WTC11 (cell line): ENCODE measurements at places on chromosomes 16 and 17.

DNA sequence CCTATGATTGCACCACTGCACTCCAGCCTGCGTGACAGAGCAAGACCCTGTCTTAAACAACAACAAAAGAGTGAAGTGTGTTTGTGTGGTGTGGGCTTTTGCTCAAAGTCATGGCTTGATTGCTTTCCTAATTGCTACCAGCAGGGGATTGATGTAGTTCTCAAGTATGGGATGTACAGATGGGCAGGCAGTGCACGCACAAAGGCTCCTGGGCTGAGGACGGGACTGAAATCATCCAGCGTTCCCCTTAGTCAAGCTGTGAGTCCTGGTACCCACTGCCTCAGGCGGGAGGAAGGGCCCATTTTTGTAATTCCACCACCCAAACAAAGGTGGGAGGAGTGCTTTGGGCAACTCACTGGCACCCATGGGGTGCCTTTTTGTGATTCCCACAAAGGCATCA is 47.3 kb downstream of the GDE1 start:
- no peak for DNase-seq

DNA sequence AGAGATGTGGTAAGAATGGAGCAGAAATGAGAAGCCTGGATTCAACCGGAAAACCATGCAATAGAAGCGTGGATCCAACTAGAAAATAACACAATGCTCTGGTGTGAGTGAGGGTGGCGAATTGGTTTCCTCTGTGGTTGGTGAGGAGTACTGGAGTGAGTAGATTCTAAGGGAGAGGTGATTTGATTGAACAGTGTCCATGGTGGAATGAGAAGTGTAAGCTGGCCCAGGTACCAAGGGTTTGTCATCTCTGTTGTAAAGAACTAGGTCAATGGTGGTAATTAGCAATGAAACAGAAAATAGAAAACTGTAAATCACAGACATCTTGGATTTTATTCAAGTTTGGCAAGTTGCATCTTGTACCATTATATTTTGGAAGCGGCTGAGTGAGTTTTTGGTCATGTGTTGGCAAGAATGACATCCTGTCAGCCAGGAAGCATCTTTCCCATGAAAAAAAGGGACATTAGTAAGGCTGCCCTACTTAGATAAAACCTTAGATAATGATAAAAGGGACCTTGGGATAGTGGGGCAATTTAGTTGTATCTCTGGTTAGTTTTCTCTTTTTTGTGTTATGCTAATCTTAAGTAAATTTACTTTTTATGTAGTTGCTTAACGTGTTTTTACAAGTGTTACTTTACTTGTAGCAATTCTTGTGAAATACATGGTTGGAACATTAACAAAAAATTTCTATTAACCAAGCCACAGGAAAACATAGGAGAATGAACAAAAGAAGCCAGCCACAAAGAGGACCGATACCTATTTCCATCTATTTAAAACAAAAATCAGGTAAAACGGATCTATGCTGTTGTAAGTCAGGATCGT is 20.9 kb downstream of the HSD17B2 start:
- DNase-seq: no peak

- DNase-seq: peak; percentile 5
Measured at GRCh38 chr16:84482001-84482891, 22.2 kb downstream of the MEAK7 start.

- DNase-seq: no peak
Measured at GRCh38 chr17:9894231-9894630, 10.8 kb downstream of the RCVRN start.

DNA sequence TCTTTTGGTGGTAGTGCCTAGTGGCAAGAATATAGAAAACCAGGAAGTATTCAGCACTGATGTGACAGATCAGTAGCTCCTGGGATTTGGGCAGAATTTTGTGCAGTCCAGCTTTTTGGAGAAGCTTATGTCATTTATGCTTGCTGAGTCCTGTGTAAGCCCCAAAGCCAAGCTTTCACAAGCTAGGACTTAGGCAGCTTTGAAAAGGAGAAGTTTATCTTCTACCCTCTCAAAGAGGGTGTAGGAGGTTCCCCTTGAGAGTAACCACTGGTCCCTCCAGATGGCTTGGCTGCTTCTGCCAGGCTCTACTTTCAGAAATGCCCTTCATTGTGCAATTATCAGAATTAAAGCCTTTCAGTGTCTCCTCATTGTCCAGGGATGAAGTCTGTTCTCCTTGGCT is 78.8 kb downstream of the CES1 start:
- DNase-seq: no peak

DNA sequence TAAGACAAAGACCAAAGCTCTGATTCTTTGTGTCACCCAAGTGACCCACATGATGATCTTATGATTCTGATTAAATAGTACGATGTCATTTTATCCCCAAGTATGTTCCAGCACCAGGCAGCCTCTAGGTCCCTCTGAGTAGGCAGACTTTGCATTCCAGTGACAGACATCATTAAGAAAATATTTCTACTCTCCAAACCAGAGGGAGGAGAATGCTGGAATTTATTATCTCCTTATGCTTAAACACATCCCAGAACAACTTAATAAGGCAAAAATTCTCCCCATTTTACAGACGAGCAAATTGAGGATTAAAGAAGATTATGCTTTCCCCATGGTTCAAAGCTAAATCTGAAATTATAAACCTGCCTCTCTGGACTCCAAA is 192.8 kb upstream of the CDH11 start:
- no peak for DNase-seq

- peak; percentile 23 for DNase-seq
Measured at GRCh38 chr17:77085926-77086432, 54.8 kb upstream of the SEC14L1 start.

- no peak for DNase-seq
Measured at GRCh38 chr17:48559840-48560817, 15.2 kb upstream of the HOXB2 start.

DNA sequence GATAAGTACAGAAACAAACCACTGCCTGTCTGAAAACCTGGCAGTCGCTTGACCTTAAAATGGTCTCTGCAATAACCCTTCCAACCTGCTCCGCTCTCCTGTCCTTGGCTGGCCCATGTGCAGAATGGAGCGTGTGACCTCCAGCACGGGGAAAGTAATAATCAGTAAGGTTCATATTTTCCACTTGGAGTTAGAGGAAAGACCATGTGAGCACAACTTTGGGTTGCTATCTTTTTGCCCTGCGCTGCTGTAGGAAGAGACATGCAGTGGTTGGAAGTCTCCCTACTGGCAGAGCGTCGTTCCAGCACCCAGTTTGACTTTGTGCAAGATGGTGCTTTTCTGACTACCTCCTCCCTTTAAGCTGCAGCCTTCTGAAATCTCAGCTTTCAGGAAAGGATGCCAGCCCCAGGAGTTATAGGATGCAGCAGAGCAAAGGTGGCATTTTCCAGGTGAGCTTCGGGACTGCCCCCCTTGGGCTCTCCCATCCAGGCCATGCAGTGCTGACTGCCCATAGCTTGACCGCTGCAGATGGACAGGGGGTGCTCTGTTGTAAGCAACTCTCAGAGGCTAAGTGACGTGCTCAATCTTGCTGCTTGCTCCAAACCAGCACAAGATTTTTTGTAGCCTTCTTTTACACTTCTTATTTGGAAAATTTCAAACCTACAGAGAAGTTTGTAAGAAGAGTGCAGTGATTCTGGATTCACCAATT is 110.7 kb upstream of the NOL11 start:
- DNase-seq: no peak

- no peak for DNase-seq
Measured at GRCh38 chr16:74073456-74073855, 223.2 kb upstream of the PSMD7 start.
